ENCODE measurements at places on chromosomes 4 and X.

DNA sequence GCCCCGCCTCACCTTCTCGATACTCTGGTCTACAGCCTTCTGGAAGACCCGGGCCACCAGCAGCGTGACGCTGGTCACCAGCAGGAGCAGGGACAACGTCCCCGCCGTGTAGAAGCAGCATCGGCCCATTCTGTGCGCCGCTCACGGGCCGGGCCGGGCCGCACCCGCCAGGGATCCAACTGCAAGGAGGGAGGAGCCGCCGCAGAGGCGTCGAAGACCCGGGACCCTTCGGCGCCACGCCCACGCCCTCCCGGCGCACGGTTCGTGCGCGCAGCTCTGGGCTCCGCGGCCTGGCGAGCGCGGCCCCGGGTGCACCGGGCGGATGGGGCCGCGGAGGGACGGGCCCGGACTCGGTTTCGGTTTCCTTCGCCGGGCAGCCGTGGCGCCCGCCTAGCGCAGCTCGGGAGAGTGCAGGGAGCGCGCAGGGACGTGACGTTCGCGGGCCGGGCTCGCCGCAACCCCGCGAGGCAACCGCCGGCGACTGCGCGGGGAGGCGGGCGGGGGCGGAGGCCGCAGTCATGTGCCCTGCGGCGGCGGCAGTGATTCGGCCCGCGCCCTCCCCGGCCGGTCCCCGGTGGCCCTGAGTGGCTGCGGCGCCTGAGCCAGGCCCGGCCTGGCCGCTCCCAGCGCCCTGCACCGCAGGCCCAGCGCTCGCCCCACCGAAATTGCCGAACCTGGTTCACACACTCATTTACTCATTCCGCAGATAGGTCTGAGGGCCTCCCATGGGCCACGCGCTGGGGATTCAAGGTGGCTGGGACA, at the start of gene SCARB2:
Gene SCARB2, minus strand, starts transcription at position 410 of the 762 bp plus-strand sequence. Its CDS starts 281 bp downstream, at position 129.
- DNase-seq, result peak; percentile 62

GRCh38 chr4:14399848-14400247, 602.4 kb upstream of the CPEB2 start:
- no peak for DNase-seq

- no peak for DNase-seq
Measured at GRCh38 chr4:46931981-46932380, 22.9 kb upstream of the COX7B2 start.

- no peak for DNase-seq
Measured at GRCh38 chr4:126405369-126405982, 1090.7 kb downstream of the FAT4 start.

DNA sequence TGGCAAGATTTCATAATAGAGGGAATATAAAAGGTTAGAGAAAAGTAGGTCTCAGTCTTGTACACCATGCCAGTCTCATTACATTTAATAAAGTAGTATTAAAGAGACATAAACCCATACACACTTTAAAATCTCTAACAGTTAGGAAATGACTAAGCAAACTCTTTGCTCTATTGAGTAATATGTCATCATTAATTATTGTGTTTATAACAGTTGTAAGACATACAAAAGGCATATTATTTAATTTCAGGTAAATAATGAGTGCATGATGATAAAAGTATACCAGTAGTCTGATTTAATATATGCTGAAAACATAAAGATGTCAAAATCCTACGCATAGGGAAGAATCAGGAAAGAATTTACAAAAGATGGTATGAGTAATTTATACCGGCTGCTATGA, 31.0 kb upstream of the FGG start:
- DNase-seq, result no peak

- peak; percentile 92 for DNase-seq
Measured at GRCh38 chr4:39365830-39366771, at the start of gene RFC1. RFC1 (minus strand) TSS chr4:39366362; CDS start chr4:39366241, 121 bp downstream.

GRCh38 chr4:142528433-142528832, 317.7 kb downstream of the INPP4B start:
- no peak for DNase-seq

DNA sequence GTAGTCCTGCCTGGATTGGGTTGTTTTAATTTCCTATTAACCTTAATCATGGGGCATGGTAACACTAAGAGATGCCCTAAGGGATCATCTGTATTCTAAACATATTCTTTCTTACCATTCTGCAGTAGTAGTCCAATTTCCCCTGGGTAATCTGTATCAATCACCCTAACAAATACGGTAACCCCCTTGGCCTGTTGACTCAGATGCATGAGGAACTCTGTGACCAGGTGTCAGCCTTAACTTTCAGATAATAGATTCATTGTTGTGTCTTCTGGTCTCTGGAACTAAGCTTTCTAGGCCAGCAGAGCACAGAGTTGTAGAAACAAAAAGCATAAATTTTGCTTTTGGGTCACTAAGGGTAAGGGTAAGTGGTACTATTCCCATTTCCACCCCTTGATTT, 13.1 kb upstream of the BANK1 start:
- no peak for DNase-seq

DNA sequence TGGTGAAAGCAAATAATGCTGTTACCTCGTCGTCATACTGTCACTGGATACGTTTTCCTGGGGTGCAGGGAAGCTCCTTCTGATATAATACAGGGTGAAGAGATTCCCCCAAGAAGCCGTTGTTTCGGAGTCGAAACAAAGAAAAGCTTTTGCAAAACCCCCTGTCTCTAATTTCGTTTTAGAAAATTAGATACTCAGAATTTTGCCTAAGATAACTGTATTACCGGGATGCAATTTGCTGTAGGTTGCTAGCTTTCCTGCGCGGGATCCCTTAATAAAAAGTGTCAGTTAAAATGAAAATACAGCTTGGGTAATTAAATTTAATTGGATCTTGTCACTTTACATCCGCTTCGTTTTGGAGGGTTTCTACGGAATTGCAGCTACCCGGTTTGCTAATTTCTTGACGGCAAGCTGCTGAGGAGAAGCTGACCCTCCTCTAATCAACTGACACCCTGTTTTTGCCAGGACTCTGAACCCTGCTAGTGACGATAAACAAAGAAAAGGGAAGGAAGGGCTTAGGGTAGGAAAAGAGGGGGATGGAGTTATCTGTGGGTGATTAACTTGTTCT, 174.6 kb downstream of the SHOX start:
- DNase-seq, result no peak

- DNase-seq, result no peak
Measured at GRCh38 chrX:103549916-103550315, 30.6 kb upstream of the RAB40A start.

DNA sequence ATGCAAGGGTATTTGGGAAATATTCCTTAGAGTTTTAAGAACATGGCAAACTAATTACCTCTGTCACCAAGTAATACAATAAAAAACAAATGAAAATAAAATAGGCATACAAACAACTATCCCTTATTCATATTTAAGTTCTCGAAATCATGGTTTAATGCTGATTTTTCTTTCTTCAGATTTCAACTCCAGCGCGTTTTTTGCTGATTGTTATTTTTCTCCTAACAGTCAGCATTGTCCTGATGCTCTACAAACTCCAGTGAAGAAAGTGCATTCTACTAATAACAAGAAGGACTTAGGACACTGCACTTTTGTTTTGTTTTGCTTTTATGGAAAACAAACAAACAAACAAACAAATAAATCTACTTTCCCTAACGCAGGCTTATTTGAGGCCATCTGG, 282.4 kb downstream of the FSTL5 start:
- DNase-seq, result no peak

- DNase-seq, result no peak
Measured at GRCh38 chrX:151754641-151755215, 20.2 kb downstream of the CNGA2 start.

GRCh38 chr4:1169171-1169671, 3.2 kb downstream of the SPON2 start:
- DNase-seq, result no peak

- DNase-seq, result no peak
Measured at GRCh38 chr4:173514641-173515217, 15.3 kb downstream of the HAND2 start.

GRCh38 chr4:132587626-132588025, 561.5 kb upstream of the PCDH10 start:
- no peak for DNase-seq

DNA sequence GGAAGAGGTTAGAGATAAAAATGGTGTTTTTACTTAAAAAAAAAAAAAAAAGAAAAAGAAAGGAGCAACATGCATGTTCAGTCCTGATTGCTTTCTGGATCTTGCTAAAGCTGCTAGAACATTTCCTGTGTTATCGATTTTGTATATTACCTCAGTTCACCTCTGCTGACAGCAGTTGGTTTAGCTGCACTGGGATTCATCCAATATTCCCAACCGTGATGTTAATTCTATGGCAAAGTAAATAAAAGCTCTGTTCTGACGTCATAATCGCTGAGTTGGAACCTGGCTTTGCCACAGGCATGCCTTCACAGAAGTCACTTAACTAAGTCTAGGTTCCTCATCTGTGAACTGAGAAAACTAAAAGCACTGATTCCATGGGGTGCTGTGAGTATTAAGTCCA, 90.7 kb upstream of the SORBS2 start:
- DNase-seq, result no peak

GRCh38 chr4:177410566-177410965, 31.7 kb downstream of the AGA start:
- no peak for DNase-seq

DNA sequence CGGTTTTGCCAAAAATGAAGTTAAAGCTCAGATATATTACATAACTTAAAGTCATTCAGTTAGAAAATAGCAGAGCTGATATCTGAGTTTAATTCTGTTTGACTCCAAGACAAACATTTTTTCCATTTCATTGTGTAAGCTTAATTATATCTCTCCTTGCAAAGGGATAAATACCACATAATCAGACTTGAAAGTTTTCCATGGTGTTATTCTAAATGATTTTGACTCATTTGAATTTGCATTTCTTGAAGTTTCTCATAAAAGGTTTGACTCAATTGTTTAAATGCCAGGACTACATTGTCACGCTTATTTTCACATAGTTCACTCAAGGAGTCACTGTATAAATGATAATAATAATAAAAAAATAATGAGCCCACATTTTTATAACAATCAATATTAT, 39.4 kb upstream of the DDX60 start:
- DNase-seq, result no peak

DNA sequence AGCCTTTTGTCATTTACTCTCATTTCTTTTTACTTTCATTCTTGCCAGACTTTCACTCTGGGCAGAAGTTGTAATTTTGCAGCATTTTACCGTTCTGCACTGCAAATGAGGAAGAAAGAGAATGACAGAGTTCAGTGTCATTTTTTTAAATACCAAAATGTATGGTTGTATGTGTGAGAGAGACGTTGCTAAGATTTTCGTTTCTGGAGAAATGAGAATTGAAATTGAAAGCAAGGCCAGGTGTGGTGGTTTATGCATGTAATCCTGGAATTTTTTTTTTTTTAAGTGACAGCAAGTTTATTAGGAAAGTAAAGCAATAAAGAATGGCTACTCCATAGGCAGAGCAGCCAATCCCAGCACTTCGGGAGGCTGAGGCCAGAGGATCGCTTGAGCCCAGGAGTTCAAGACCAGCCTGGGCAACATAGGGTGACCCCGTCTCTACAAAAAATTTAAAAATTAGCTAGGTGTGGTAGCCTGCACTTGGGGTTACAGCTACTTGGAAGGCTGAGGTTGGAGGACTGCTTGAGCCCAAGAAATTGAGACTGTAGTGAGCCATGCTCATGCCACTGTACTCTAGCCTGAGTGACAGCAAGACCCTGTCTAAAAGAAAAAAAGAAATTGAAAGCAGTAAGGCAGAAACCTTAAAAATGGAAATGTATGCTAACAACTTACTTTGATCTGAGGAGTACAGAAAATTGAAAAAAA, 12.9 kb downstream of the DCK start:
- DNase-seq, result no peak

DNA sequence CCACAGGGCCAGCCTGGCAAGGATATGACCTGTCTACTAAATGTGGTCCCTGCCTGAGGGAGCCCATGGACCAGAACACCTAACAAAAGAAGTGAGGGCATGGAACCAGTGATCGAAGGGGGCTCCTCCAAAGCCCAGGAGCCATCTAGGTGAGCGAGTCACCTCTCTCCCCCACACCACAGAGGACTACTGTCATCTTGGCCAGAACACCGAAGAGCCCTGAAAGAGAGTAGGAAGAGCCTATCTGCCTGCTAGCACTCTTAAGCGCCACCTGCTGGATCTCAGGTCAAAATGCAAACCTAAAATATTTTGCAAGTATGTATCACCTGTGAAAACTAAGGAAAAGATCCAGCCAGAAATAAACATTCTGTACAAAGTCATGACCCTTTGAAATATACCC, 137.9 kb upstream of the ZXDB start:
- DNase-seq, result no peak

- no peak for DNase-seq
Measured at GRCh38 chr4:6763330-6763851, 19.1 kb upstream of the KIAA0232 start.

DNA sequence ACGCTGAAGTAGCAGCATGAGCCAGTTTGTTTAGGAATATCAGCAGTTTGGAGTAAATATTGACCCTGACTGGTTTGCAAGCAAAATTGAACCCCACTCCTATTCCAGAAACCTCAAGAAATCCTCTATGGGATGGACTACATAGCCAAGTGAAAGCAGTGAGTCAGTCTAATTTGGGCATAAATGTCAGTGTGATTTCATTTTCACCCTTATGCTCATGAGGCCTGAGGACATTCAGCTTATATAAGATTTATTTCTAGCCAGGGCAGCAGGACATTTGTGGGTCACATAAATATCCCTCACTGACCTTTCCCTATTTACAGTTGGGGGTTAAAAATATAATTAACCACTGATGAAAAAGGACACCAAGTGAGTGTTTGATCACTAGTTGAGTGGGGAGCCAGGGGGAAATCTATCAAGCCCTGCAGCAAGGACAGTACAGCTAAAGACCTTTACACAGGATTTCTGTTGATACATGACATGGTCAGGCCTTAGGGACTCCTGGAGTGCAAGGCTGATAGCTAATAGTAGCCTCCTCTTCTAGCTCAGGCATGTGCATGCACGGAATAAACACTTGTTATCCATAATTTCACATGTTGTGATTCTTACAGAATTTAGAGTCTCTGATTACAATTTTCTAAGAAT, 996.9 kb upstream of the GRIA3 start:
- DNase-seq, result no peak

GRCh38 chrX:17032351-17032750, 85.9 kb downstream of the REPS2 start:
- no peak for DNase-seq

- DNase-seq, result no peak
Measured at GRCh38 chr4:96912716-96913115, 1072.8 kb downstream of the PDHA2 start.

DNA sequence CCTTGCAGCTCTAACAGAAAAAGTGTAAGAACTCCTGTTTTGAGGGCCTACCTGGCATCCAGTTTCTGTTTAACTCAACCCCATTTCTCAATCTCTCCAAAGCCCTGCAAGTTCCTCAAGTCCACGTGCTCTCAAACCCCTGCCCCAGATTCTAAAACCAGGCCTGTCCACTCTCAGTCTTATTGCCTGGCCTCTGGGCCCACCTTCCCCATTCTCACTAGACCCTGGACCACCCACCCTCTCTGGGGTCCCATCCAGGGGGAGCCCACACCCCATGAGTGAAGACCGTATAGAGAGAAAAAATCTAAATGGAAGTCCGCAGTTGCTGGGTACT, 58.3 kb downstream of the TLR10 start:
- DNase-seq, result no peak

DNA sequence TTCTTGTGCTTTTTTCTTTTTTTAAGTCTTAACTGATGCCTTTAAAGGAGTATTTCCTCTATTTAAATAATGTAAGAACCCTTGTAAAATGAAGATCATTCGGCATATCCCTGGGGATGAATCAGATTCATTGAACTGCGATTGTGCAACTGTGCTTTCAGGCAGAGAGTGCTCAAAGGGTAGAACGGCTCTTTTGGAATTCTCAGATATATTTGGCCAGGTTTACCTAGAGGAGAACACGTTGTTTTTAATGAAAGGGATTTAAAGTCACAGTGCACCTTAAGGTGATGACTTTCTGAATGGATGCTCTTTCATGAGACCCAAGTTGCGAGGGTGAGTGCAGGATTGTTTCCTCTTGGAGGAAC, 51.6 kb upstream of the ELOVL6 start:
- DNase-seq, result no peak

Measured in mesothelial cell of epicardium (in vitro differentiated cells).